GM13976 (cell line): ENCODE measurements at places on chromosomes 11 and 22.

GRCh38 chr22:34783436-34783835 lies 282.5 kb upstream of the ISX start:
- no peak for DNase-seq

DNA sequence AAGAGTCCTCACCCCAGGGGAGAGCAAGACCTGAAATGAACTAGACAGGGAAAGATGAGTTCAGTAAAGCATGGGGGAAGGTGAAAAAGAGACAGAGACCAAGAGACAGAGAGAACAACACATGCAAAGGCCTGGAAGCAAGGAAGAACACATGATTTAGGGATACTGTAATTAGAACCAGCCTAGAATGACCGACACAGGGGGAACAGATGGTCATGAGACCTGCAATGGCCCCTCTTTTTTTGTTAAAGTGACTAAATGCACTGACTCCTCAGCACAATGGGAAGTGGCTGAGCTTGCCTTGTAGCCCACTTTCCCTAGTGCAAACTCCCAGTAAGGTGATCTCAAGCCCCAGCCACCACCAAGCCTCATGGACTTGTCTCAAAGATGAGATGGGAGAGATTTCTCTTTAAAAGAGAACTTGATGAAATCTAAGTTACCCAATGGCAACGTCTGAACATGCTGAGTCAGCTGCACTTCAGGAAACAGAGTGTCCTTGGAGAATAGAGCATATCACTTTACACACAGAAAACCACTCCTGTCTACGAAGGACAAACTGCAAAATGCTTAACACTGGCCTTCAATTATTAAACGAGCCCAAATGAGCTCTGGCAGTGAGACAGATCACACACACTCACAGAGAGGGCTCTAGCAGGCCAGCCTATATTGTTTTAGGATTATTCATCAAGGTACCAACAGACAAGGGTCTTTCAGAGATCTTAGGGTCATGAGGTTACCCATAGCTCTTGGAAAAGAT lies 91.0 kb downstream of the SERGEF start:
- no peak for DNase-seq

DNA sequence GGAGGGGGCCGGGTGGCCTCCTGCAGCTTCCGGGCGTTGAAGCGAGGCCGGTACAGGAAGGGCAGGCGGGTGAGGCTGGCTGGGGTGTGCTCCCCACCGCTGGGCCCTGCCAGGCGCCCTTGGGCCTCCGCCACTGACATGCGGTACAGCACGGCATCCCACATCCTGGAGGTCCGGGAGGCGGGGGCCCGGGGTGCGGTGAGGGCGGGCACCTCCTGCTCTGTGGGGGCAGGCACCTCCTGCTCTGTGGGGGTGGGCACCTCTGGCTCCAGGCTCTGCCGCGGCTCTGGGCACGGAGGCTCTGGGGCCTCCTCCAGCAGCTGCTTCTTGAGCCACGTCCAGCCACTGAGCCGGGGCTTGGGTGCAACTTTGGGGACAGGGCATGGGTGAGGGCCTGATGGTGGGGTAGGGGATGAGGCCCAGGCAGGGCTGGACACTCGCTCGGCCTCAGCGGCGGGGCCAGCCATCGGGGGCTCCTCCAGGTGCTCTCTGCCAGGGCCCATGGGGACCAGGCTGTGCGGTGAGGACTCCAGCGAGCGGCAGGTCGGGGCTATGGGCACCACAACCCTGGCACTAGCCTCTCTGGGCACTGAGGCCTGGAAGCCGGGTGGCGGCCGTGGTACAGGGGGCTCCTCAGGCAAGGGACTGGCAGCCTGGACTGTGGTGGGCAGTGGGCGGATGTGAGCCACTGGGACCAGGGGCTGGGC lies 2.3 kb downstream of the PRR33 start:
- no peak for DNase-seq

GRCh38 chr11:36228689-36229088 lies 60.5 kb downstream of the COMMD9 start:
- no peak for DNase-seq

DNA sequence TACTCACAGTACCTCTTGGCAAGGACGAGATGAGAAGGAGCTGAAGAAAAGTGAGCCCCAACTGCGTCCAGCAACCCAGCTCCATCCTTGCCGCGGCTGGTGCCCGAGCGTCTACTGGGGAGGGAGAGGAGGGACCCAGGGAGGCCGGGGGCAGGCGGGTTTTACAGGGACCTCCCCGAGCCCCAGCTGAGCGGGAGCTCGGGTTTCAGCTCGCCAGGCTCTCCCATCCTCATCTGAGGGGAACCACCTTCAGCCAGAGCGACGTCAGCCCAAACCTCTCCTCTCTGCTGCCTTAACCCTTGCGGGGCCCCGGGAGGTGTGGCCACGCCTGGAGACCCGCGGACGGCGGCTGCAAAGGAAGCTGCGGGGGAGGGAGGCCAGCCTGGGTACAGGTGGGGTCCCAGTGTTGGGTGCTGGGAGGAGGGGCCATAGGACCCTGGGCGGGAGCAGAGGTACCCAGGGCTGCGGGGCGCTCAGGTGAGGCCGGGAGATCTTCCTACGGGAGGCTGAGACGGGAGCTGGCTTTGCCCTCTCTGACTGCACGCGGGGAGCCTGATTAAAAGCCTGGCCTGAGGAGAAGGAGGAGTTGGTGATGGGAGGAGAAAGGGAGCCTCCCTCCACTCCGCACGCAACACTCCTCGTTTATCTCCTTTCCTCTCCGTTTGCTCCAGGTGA lies at the start of gene PAMR1:
TSS of gene PAMR1 (minus strand) at position 116 of the 675 bp plus-strand sequence. CDS start at position 85, 31 bp downstream.
- peak; percentile 52 for DNase-seq

GRCh38 chr22:17949642-17950473 lies 74.5 kb downstream of the MICAL3 start:
- no peak for DNase-seq

- peak; percentile 84 for DNase-seq
These were observed 16.0 kb downstream of the OVOL1 start for GRCh38 chr11:65802841-65803240.

GRCh38 chr11:97717922-97718321 lies 1302.8 kb upstream of the CNTN5 start:
- DNase-seq = no peak

DNA sequence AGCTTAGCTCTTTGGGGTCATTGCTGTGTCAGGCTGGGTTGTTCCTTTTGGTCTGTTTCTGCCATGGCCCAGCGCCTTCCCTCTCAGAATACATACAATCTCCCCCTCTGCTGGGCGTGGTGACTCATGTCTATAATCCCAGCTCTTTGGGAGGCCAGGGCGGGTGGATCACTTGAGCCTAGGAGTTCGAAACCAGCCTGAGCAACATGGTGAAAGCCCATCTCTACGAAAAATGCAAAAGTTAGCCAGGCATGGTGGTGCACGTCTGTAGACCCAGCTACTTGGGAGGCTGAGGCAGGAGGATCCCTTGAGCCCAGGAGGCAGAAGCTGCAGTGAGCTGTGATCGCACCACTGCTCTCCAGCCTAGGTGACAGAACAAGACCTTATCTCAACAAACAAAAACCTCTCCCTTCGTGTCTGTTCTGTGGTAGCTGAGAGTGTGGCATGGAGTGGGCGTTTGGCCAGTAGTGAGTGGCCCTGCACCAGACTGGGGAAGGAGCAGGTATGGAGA lies 46.7 kb upstream of the RAB1B start:
- peak; percentile 60 for DNase-seq

- DNase-seq = no peak
These were observed 7.2 kb downstream of the CEP164 start for GRCh38 chr11:117334896-117335295.

- DNase-seq = peak; percentile 74
These were observed 1.0 kb downstream of the SMCO4 start for GRCh38 chr11:93541884-93542810.

DNA sequence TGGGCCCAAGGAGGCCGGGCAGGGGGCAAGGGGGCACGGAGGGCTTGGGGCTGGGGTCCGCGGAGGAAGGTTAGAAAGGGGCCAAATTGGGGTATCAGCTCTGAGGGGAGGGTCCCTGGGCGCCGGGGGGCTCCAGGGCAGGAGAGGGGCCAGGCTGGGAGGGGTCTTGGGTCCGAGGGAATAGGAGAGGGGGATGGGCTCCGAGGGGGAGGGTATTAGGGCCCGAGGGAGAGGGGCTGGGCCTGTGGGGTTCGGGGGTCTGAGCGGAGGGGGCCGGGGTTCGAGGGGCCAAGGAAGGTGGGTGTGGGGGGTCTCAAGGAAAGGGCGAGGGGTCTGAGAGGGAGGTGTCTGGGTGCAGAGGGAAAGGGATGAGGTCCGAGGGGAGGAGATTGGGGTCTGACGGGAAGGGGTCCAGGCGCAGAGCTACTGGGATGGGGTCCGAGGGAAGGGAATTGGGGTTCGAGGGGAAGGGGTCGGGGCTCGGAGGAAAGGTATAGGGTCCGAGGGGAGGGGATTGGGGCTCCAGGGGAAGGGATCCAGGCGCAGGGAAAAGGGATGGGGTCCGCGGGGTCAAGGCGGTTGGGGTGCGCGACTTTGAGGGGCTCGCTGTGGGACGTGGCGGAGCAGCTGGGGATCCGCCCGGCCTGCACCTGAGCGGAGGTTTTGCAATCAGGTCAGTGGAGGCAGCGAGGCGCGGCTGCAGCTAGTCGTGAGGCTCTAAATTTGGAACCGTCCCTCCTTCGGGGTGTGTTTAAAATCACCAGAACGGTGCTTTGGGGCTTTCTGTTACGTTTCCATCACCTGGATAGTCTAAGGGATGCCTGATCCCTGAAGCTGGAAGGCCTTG lies 728 bp downstream of the CTTN start:
- peak; percentile 80 for DNase-seq

DNA sequence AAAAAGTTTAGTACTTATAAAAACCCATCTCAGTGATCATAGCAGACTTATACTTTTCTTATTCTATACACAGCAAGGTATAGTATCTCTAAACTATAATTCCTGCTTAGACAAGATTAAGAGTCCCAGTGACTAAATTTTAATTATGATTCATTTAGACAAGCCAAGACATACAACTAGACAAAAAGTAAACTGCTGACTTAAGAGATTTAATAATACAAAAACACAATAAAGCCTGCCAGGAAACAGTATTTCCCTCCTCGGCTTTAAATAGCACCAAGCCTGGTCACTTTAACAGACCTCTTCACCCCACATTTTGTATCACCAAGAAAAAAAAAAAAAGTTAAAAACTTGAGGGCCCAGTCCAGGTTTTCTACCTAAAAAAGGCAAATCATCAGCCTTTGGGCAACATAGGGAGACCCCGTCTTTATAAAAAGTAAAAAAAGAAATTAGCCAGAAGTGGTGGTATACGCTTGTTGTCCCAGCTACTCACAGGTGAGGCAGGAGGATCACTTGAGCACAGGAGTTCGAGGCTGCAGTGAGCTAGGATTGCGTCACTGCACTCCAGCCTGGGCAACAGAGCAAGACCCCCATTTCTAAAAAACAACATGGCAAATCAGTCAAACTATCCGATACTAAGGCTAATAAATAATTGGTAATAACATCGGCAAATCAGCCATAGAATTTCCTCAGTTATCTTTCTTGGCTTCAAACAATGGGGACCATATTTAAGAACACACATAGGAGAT lies 53.8 kb downstream of the SIK3 start:
- DNase-seq = no peak

GRCh38 chr11:57164317-57164716 lies 17.4 kb upstream of the LRRC55 start:
- no peak for DNase-seq

- no peak for DNase-seq
These were observed 525.6 kb downstream of the INSC start for GRCh38 chr11:15640318-15640717.

GRCh38 chr22:17121233-17122195 lies at the start of gene TMEM121B:
Gene TMEM121B (minus strand): TSS chr22:17121360. CDS start chr22:17121127, 233 bp downstream.
- no peak for DNase-seq

- no peak for DNase-seq
These were observed 24.8 kb downstream of the UVRAG start for GRCh38 chr11:75839851-75840250.

DNA sequence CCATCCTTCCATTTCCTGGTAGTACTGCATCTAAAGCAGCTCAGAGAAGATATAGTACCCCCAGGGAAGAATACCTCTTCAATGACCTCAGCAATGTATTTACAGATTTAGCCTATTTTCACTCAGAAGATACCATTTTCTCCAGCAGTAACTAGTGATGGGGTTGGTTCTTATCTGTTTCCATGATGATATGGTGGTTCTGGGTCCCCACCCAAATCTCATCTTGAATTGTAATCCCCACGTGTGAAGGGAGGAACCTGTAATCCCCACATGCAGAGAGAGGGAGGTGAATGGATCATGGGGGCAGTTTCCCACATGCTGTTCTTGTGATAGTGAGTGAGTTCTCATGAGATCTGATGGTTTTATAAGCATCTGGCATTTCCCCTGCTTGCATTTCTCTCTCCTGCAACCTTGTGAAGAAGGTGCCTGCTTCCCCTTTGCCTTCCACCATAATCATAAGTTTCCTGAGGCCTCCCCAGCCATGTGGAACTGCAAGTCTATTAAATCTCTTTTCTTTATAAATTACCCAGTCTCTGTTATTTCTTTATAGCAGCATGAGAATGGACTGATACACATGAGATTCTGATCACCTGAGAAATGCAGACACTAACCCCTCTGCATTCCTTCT lies 139.2 kb downstream of the CCDC81 start:
- no peak for DNase-seq

GRCh38 chr11:99773646-99774045 lies 752.9 kb downstream of the CNTN5 start:
- no peak for DNase-seq

GRCh38 chr22:50469377-50470305 lies 5.2 kb downstream of the SBF1 start:
- DNase-seq = peak; percentile 94

GRCh38 chr11:44456544-44457300 lies 108.7 kb upstream of the CD82 start:
- DNase-seq = no peak

- DNase-seq = no peak
These were observed 16.3 kb upstream of the AGBL2 start for GRCh38 chr11:47731475-47731874.

DNA sequence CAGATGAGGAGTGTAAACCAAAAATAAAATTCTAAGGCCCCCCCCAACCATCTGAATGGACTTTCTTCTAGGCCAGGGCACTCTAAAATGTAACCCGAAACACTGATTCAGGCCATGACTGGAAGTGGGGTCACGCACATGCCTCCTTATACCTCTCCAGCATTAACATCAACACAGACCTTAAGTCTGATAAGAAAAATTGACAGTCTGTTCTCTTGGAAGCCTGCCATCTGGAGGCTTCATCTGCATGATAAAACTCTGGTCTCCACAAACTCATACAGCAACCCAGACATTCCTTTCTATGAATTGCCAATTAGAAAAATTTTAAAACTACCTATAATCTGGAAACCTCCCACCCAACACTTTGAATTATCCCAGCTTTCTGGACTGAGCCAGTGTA lies 3.9 kb upstream of the SERGEF start:
- no peak for DNase-seq

GRCh38 chr11:79422866-79423265 lies 18.0 kb downstream of the TENM4 start:
- no peak for DNase-seq

- no peak for DNase-seq
These were observed 72.1 kb downstream of the ELFN2 start for GRCh38 chr22:37355174-37355573.

- DNase-seq = peak; percentile 85
These were observed 2.7 kb downstream of the CRYBB3 start for GRCh38 chr22:25202290-25202921.
